RPMI7951 (cell line): ENCODE measurements at places on chromosomes 12 and 14. TPM values are rescaled to one million over a fixed set of nuclear protein-coding genes. Genes with fewer than 3 reads are reported as not detected.
A peak's percentile ranks its signal among the peaks of the same experiment; 100 is the strongest.

GRCh38 chr12:50620109-50620977, 115.6 kb downstream of the DIP2B start:
- DNase-seq, result peak; percentile 84

DNA sequence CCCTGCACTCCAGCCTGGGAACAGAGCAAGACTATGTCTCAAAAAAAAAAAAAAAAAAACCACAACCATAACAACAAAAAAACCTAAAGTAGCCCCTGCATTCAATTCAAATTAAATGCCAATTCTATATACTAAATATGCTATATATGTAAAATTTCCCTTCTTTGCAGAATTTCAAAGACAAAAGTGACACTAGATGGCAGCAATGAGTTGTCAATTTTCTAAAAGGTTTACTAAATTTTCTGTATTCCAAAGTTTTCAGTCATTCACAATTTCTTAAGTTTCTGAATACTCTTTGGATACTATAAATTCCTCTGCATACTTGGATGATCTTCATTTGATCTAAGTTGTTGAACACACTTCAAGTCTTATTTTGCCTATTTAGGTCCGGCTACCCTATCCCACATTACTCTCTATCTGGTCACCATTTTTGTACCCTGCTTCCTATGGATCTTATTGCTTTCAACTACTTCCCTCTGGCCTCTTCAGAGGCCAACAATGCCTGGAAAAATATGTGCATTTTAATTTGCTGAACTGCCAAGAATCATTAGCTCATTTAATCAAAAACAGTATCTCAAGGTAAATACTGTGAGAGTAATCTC, 27.9 kb downstream of the HNRNPC start:
- DNase-seq, result peak; percentile 22

GRCh38 chr12:48031135-48031960, 27.1 kb upstream of the COL2A1 start:
- peak; percentile 44 for DNase-seq

GRCh38 chr12:49230176-49230804, 34.6 kb upstream of the TUBA1C start:
- DNase-seq, result no peak

DNA sequence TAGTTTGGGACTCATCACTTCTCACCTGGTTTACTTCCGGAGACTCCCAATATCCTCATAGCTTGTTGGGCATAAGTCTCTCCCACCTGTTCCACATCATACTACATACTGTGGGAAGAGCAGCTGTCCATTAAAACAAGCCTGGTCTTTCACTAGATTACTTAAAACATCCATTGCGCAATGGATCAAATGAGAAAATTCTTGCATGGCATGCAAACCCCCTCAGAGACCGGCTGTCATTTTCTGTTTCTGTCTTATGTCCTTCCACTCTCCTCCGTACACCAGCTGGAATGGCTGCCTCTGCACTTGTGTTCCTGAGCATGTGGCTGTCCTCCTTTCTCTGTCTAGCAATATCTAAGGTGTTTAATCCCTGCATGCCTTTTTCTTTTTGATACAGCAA, 265.6 kb downstream of the TMEM117 start:
- no peak for DNase-seq

The VRTN gene
- total RNA-seq, result not detected in 2 replicates

The BATF gene
- 3.6 and 3.9 TPM in 2 replicates for total RNA-seq
